ENCODE measurements at places on chromosomes 13 and 19.

GRCh38 chr13:93784191-93784590 lies 557.6 kb downstream of the GPC6 start:
- no peak for DNase-seq

- no peak for DNase-seq
Measured at GRCh38 chr13:51997186-51997585, 14.1 kb downstream of the ATP7B start.

- DNase-seq, result no peak
Measured at GRCh38 chr13:24042710-24043440, 117.6 kb upstream of the SPATA13 start.

DNA sequence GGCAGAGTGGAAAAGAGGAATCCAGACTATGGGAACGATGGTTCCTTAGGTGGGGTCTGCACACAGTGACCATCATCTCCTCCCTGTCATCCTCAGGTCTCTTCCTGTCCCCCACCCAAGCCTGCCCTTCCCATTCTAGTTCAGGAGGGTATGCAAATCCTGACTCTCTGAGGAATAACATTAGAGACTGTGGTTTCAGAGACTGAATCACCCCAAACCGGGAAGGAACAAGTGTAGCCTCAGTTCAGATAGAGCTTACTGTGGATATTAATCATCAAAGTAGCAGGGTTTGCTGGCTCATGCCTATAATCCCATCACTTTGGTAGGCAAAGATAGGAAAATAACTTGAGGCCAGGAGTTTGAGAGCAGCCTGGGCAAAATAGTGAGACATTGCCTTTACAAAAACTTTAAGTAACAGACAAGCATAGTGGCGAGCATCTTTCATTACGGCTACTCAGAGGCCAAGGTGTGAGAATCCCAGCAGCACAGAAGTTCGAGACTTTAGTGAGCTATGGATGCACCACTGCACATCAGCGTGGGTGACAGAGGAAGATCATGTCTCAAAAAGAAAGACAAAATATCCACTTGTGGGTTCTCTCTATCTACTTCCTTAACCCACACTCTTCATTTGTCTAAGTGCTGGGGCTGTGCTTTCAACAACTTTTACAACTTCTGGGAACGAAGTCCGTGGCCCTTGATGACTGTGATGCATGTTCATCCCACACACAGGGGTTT lies 19.3 kb upstream of the LGALS13 start:
- no peak for DNase-seq

DNA sequence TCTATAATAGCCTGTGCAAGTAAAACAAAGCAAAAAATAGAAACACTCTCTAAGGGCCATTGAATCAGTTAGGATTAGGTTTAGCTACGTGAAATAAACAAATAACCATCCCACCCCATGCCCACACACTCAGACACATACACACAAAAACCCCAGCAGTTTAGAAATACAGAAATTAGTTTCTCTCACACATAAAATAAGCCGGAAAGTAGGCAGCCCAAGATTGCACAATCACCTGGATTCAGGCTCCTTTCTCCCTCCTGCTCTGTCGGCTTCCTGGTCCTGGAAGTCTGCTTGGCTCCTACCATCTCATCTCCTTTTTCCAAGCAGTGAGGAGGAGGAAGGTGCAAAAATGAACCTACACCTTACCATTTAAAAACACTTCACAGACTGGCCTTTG lies 22.6 kb upstream of the USP12 start:
- no peak for DNase-seq

- no peak for DNase-seq
Measured at GRCh38 chr19:35539850-35540249, 5.6 kb upstream of the TMEM147 start.

- DNase-seq, result no peak
Measured at GRCh38 chr19:45395821-45396617, 8.8 kb downstream of the PPP1R13L start.

DNA sequence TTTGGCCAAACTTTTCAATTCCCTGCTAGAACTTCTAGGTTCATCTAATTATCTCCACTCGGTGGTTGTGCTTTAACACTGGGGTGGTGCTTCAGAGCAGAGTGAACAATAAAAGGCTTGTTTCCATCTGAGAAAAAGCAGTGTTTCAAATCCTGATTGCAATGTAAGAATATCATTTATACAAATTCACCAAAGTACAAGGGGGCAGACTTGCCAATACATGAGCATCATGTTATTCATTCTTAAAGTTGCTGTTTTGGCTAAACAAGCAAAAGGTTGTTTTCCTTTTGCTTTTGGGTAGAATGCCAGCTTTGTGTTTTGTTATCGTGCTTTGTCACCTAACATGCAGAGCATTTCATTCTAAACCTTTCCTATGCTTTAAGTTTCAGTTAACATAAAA lies 78.5 kb upstream of the UBAC2 start:
- DNase-seq, result no peak

- DNase-seq, result no peak
Measured at GRCh38 chr13:47774671-47774994, 226.4 kb downstream of the SUCLA2 start.

GRCh38 chr19:7778081-7778480 lies 15.0 kb downstream of the CLEC4M start:
- no peak for DNase-seq

DNA sequence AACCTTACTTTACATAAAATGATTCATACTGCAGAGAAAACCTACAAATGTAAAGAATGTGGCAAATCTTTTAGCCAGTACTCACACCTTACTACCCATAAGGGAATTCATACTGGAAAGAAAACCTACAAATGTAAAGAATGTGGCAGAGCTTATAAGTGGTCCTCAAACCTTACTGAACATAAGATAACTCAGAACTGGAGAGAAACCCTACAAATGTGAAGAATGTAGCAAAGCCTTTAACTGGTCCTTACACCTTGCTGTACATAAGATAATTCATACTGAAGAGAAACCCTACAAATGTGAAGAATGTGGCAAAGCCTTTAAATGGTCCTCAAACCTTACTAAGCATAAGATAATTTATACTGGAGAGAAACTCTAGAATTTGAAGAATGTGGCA lies 90.1 kb downstream of the ZNF675 start:
- no peak for DNase-seq

GRCh38 chr19:10152100-10152499 lies 32.4 kb upstream of the EIF3G start:
- DNase-seq, result no peak

DNA sequence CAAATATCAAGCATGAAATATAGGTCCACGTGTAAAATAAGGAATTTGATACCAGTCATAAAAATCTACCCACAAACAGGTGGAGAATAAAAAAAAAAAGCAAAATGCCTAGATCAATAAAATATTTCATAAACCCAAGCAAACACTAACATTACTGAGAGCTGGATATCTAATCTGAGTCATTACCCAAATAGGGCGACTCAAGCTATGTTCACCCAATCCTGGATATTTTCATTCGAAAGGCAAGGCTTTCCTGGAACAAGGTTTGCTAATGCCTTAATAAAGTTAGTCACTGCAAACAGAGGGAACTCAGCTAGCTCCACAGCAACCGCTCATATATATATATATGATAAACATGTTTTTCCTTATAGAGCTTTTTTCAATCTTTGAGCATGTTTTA lies 33.5 kb upstream of the TM9SF2 start:
- no peak for DNase-seq

- no peak for DNase-seq
Measured at GRCh38 chr13:48403151-48403631, 9.7 kb downstream of the LPAR6 start.

DNA sequence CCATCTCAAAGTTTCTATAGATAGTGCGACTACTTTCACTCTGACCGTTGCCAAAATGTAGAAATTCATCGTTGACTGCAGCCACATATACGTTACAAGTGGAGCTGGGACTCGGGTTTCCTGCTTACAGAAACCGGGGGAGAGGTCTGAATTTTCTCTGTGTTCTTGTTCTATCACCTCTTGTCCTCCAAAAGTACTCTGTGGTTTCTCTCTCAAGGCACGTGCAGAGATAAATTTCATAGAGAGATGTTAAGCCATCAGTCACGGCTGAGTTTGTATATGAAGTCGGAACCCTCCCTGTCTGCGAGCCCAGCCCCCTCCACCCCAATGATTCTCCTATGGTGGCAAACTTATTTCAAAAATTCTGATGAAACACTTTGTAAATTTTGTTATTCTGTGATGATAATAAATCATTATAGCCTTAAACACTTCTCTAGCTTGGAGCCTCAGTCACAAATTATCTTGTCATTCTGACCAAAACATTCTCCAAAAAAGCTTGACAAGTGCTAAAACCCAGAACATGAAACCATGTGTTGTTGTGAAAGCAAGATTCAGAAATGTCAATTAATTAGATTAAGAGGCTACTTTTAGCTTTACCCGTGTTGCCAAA lies 87.5 kb downstream of the TSHZ3 start:
- DNase-seq, result no peak

DNA sequence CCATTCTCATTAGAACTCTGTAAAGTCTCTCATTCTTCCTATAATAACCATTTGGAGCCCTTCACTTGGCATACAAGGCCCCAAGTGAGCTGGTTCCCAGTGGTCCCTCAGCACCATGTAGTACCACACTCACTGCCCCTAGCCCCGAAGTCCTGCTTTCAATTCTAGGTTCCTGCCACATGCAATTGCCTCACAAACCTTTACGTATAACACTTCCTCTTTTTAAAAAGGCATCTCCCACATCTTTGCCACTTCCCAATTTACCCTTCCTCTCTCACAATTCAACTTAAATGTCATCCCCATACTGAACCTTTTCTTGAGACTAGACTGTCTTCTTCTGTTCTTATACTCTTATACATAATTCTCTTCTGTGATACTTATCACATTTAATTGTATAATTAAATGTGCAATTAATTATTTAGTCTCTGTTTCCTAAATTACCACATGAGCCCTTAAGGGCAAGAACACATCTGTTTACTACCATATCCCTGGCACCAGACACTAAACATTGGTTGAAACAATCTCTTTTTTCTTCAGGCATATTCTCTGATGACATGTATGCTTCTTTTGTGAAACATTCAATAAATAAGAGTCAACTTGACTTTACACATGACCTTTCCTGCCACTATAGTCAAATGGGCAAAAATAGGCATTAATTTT lies 304.0 kb downstream of the SPRY2 start:
- no peak for DNase-seq

GRCh38 chr13:99251921-99252320 lies 6.3 kb downstream of the GPR18 start:
- DNase-seq, result no peak

- no peak for DNase-seq
Measured at GRCh38 chr19:1173159-1173844, 766 bp downstream of the SBNO2 start.

- DNase-seq, result no peak
Measured at GRCh38 chr13:97308735-97309429, 86.7 kb downstream of the MBNL2 start.

GRCh38 chr13:20389696-20390525 lies 135.7 kb downstream of the CRYL1 start:
- DNase-seq, result no peak

DNA sequence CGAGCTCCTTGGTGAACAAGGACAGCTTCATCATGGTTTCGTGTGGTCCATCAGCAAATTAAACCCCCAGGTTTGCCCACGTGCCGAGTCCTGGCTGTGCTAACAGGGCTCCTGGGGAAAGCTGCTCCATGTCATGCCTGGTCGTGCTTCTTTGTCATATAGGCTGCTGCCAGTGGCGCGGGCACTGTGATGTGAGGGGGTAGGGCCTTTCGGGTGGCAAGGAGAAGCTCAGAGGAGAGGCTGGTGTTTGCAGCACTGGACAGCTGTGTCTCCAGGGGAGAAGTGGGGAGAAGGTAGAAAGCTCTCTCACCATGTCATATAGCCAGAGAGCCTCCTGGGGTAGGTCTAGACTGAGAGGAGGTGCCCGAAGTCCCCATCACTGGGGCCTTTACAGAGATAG lies 13.3 kb downstream of the VSTM2B start:
- no peak for DNase-seq

GRCh38 chr13:42409075-42409474 lies 137.1 kb downstream of the AKAP11 start:
- DNase-seq, result no peak

- DNase-seq, result no peak
Measured at GRCh38 chr19:18645035-18645511, 8.2 kb downstream of the KLHL26 start.

DNA sequence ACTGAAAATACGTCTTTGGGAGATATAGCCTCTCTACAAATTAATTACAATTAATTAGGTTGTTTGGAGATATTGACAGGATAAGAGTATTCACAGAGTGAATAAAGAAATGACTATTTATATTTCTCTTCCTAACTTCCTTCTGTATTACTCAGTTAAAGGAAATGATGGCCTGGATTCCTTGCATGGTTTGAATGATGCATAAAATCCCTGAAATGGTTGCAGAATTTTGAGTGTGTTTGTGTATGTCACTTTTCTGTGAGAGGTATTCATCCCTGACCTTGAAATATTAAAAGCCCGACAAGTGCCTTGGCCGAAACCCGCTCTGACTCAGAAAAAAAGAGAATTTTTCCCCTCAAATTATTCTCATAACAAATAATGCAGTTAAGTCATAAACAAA lies 90.0 kb downstream of the PDS5B start:
- no peak for DNase-seq

GRCh38 chr13:63693696-63694095 lies 2278.0 kb upstream of the PCDH20 start:
- no peak for DNase-seq

DNA sequence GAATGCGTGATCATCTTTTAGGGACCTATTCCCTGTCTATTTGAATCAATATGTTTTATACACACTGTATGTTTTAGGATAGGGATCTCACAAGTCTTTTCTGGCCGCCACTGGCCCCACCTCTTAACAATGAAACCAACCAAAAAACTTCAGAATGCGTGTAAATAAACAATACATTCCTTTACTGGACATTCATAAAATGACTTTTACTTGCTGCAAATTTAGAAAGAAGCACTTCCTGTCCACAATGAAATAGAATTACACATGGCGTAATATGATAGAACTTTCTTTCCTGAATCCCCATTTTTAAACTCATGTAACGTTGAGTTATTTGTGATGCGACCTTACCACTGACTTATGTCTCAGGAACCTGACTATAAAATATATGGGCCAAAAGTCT lies 233.6 kb downstream of the SLITRK6 start:
- DNase-seq, result no peak

DNA sequence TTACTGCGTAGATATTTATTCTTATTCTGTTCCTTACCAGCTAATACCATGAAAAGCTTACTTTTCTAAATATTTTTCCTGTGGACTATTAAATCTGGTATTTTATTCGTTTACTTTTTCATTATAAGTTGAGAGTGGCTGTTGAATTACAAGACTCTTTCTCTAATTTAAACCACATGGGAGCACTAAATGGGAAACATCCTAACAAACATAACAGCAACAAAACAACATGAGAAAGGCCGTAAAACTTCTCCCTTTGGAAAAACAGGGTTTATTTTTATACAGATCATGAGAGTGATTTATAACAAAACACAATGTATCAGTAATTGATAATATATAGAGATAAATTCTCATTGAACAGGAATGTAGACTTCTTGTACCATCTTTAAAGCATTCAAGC lies 1592.1 kb downstream of the EFNB2 start:
- no peak for DNase-seq

DNA sequence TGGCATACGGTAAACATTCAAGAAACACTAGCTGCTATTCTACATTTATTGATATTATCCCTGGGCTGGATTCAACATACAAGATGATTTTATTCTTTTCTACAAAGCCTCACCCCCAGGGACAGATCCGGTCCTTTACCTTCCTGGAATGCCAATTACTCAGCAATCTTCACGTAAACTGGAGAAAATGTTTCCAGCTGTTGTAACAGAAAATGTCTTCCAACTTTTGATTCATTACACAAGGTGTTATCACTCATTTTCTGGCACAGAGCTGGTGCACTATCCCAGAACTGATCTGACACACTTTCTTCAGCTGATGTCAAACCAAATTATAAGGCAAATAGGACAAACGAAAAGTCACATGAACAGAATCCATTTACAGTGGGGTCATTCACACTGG lies 33.1 kb downstream of the DCLK1 start:
- DNase-seq, result no peak

Measured in effector CD4-positive, alpha-beta T cell (primary cell).